T-helper 2 cell (primary cell): ENCODE measurements at places on chromosomes 16 and 17.

- DNase-seq = no peak
These were observed at the start of gene PLEKHH3 for GRCh38 chr17:42676424-42677011. TSS of gene PLEKHH3 (minus strand) at chr17:42676994. CDS start at chr17:42676563, 431 bp downstream.

GRCh38 chr16:88035292-88035691, 84.1 kb downstream of the BANP start:
- no peak for DNase-seq

GRCh38 chr17:82889496-82890338, 49.9 kb upstream of the ZNF750 start:
- no peak for DNase-seq

GRCh38 chr16:4626396-4626795, 1.8 kb downstream of the MGRN1 start:
- no peak for DNase-seq

DNA sequence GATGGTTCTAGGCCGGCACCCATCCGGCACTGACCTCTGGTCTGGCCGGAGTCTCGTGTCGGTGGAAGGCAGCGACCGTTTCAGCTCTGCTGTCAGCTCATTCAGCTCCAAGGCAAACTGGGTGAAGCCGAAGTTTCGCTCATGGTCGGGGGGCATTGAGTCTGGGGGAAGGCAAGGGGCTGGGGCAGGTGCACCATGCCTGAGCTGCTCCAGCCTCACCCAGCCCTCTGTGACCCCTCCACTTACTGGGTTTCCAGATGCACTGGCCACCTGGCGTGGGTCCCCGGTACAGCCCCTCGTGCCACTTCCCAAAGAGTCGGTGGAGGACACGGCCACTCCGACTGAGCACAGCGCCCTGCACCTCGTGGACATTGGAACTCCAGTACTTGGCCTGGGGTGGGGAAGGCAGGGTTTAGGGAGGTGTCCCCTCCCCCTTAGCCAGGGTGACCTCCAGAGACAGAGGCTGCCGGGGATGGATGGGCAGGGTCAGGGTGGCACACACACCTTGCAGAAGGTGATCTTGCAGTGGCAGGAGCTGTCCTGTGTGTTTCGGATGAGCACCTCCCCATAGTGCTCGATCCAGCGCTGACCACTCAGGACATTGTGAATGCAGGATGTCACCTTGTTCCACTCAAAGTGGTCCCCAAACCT, 12.6 kb downstream of the OSBPL7 start:
- DNase-seq = no peak

GRCh38 chr17:9123594-9124553, 102.6 kb downstream of the NTN1 start:
- DNase-seq = no peak

DNA sequence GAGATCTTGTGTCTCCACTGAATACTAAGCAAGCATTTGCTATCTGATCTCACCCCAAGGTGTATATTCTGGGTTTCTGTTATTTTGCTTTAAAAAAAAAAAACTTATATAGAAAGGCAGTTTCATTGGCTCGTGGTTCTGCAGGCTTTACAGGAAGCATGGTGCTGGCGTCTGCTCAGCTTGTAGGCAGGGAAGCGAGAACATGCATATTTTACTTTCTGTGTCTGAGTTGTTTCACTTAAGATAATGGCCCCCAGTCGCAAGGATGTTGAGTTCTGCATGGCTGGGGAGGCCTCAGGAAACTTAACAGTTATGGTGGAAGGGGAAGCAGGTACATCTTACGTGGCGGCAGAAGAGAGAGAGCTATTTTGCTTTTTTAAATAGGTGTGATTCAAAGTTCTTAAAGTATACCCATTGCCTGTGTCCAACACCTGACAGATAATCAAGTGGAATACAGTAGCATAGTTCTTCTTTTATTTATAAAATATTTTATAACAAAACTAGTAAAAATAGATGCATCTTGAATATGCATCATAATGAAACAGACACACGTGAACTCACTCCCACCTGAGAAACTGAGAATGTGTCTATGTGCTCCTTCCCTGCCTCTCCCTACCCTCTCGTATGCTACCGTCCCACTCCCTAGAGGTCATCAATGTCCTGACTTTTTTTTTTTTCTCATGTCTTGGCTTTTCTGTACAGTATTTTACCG, 15.4 kb upstream of the ARHGAP17 start:
- no peak for DNase-seq

- DNase-seq = no peak
These were observed 1.3 kb downstream of the RASL10B start for GRCh38 chr17:35732806-35733136.
